Adrenal gland (tissue), 19 donors: ENCODE measurements at places on chromosomes 4 and X. TPM values are rescaled to one million over a fixed set of nuclear protein-coding genes. Genes with fewer than 3 reads are reported as not detected.

DNA sequence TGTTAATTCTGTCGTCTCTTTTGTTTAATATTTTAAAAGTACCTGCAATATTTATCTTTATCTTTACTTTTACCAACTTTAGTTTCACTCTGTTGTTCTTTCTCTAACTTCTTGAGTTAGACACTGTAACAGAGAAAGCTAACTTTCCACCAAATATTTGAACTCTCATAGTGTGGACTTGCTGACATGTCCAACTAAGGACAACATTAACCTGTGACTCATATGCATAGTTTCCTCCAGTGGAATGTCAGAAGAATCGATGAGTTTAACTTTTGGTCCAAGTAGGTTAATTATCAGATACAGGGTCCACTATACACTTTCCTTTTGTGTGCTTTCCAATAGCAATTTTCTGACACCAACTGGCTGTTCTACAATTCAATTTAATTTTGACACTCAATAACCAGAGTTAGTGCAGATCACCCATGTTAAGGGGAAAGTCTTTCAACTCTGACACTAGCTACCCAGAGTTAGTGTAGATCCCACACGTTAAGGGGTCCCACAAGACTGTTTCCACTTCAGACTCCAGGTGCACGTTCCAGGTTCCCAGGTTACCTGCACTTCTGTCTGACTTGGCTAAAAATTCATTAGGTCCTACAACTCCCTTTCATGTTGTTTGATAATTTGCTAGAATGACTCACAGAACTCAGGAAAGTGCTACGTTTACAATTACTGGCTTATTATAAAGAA is 559.0 kb upstream of the AMOT start:
- no peak overlapping the region for H3K4me3 ChIP-seq
- no peaks in the 10 kb centered on the region for H3K36me3 ChIP-seq
- H3K27ac ChIP-seq, result no peak overlapping the region
- H3K27me3 ChIP-seq, result no peaks in the 10 kb centered on the region
- H3K4me1 ChIP-seq, result no peaks in the 10 kb centered on the region

- H3K27me3 ChIP-seq, result no peaks in the 10 kb centered on the region
- no peaks in the 10 kb centered on the region for H3K36me3 ChIP-seq
- no peak overlapping the region for H3K27ac ChIP-seq
- H3K4me3 ChIP-seq, result no peak overlapping the region
Observed at GRCh38 chr4:68693325-68694075, 23.0 kb upstream of the UGT2B15 start.

- peaks cover 43% of the 10 kb centered on the region for H3K4me1 ChIP-seq
- H3K4me3 ChIP-seq, result no peak overlapping the region
- H3K27me3 ChIP-seq, result no peaks in the 10 kb centered on the region
- no peak overlapping the region for H3K27ac ChIP-seq
- H3K36me3 ChIP-seq, result no peaks in the 10 kb centered on the region
- no peak for DNase-seq
Observed at GRCh38 chr4:76980261-76980660, 30.7 kb downstream of the SEPTIN11 start.

- H3K4me3 ChIP-seq, result no peak within 1 kb of the TSS
- DNase-seq, result no peak
- no peaks in the 10 kb centered on the region for H3K36me3 ChIP-seq
- no peaks in the 10 kb centered on the region for H3K27me3 ChIP-seq
- peaks cover 3% of the 10 kb centered on the region for H3K4me1 ChIP-seq
Observed at GRCh38 chr4:119135721-119136121, at the start of gene MYOZ2. Gene MYOZ2 (plus strand): TSS chr4:119135832. CDS start chr4:119136526, 694 bp downstream.

- no peaks in the 10 kb centered on the region for H3K27me3 ChIP-seq
- no peaks in the 10 kb centered on the region for H3K36me3 ChIP-seq
- no peak overlapping the region for H3K27ac ChIP-seq
- no peak overlapping the region for H3K4me3 ChIP-seq
Observed at GRCh38 chr4:187321711-187322110, 598.1 kb upstream of the FAT1 start.

GRCh38 chr4:176256921-176257320 is 12.1 kb downstream of the ASB5 start:
- H3K27ac ChIP-seq, result no peak overlapping the region
- H3K27me3 ChIP-seq, result no peaks in the 10 kb centered on the region
- H3K4me3 ChIP-seq, result no peak overlapping the region
- no peaks in the 10 kb centered on the region for H3K36me3 ChIP-seq
- no peak for DNase-seq
- H3K4me1 ChIP-seq, result no peaks in the 10 kb centered on the region

DNA sequence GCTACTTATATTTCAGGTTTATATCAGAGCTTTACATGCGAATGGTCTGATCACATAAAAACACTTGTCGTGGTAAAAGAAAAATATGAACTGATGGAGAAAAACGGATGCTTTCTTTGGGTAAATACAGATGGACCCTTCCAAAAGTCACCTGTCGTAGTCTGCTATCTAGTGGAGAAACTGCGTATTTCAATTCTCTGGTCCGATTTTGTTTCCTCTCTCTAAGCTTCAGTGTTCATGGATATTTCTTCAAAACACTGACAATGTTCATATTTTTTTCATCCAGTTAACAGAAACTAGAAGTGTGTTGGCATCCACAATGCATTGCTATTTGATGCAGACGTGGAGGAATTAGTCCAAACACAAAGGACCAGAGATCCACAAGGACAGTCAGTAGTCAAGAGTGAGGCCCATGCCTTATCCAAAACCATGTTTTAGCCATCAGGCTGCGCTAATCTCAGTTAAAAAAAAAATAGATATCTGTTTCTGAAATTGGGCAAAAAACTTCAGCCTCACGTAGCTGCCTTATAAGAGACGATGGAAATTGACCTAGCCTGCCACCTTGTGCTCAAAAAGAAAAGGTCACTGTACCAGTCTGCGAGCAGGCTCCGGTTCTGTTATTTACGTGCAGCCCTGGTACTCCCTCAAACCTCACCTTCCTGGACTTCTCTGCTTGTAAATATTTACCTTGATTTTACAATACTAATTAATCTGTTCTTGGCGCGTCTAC is 16.0 kb downstream of the MEPE start:
- H3K4me3 ChIP-seq, result no peak overlapping the region
- peak; percentile 45 for DNase-seq
- H3K27me3 ChIP-seq, result no peaks in the 10 kb centered on the region
- no peak overlapping the region for H3K27ac ChIP-seq

DNA sequence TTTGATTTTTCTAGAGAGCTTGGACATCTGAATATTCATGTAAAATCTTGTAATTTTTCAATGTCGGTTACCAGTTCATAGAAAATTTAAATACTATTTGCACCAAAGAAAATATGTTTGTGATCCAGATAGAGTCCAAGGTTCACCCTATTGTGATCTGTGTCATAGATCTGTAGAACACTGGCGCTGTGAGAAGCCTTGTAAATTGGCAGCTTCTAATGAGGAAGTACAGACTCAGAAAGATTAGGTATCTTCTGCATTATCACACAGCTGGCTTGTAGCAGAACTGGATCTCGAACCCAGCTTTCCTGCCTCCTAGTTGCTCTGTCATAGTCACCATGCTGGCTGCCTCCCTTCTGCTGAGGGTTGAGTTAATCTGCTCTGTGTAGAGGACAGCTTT is 106.5 kb upstream of the PAK3 start:
- H3K36me3 ChIP-seq, result no peaks in the 10 kb centered on the region
- DNase-seq, result no peak
- H3K27ac ChIP-seq, result no peak overlapping the region
- no peak overlapping the region for H3K4me3 ChIP-seq

DNA sequence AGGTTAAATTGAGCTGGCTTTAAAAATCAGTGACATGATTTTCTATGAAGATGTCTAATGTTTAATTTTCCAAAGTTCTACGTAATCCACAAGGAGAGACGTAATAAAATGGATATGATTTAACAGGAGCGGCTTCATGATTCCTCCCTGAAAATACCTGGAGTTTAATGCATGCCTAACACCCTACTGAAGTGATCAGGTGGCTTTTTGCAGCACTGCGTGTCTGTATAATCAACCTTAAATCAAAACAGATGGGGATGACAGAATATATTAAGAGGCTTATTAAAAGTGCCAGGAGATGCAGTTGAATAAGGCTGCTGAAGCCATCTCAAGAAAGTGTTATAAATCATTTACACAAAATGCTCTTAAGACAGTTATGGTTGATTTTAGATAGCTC is 112.4 kb upstream of the TLR3 start:
- no peak overlapping the region for H3K4me3 ChIP-seq
- no peaks in the 10 kb centered on the region for H3K36me3 ChIP-seq
- no peak for DNase-seq
- no peaks in the 10 kb centered on the region for H3K27me3 ChIP-seq

GRCh38 chr4:125325733-125326132 is 11.0 kb downstream of the FAT4 start:
- no peak overlapping the region for H3K27ac ChIP-seq
- no peak overlapping the region for H3K4me3 ChIP-seq
- no peaks in the 10 kb centered on the region for H3K27me3 ChIP-seq
- H3K36me3 ChIP-seq, result no peaks in the 10 kb centered on the region
- peaks cover 17% of the 10 kb centered on the region for H3K4me1 ChIP-seq

- DNase-seq, result no peak
- no peak overlapping the region for H3K4me3 ChIP-seq
- no peaks in the 10 kb centered on the region for H3K36me3 ChIP-seq
Observed at GRCh38 chr4:163474027-163474426, 473 bp upstream of the TKTL2 start.

DNA sequence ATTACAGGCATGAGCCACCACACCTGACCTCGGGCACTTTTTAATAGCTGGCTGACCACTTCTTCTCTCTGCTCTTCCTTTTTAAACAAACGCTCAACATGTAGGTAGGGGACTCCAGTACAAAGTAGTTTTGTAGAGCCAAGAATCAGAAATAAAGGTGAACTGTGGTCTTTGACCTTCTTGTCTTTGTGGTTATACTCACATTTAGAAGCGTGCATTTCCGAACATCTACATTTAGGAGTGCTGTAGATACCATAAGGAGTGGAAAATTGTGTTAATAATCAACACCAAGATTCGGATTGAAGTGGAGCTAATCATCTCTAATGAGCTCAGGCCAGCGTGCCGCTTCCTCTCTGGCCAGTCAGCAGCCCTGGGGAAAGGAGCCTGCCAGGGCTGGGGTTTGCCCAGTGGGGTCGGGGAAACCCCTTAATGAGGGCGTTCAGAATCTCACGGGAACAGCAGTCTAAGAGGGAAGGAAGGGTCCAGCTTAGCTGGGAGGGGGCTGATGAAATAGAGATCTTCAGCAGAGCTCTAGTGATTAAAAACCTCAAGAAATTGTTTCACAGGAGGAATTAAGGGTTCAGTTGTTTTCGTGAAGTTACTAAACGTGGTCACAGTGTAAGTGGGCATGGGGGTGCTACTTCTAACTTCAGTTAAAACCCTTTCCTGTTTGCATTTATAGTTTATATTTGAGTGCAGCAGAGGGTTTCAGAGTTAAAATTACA is 81.2 kb downstream of the GAB1 start:
- no peak overlapping the region for H3K4me3 ChIP-seq
- no peaks in the 10 kb centered on the region for H3K36me3 ChIP-seq
- no peaks in the 10 kb centered on the region for H3K27me3 ChIP-seq
- no peak overlapping the region for H3K27ac ChIP-seq

- H3K36me3 ChIP-seq, result no peaks in the 10 kb centered on the region
- H3K27ac ChIP-seq, result no peak overlapping the region
- no peak for DNase-seq
- no peaks in the 10 kb centered on the region for H3K4me1 ChIP-seq
- H3K27me3 ChIP-seq, result peaks cover 10% of the 10 kb centered on the region
Observed at GRCh38 chrX:108165383-108166111, 74.0 kb downstream of the ATG4A start.

DNA sequence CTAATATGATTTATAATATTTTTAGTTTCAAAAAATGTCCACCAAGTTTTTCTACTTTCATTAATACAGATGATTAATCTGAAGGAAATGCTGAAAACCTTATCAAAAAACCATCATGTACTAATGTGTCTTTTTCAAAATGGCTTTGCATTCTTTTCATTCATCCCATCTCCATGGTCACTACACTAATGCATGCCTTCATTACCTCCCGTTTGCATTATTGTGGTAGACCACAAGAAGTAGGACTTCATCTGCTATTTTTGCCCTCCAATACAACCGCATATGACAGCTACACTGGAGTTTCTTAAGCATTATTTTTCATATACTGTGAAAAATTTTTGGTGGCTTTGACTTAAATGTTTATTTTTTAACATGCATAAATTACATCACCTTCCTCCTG is 37.9 kb upstream of the FSTL5 start:
- H3K27me3 ChIP-seq, result no peaks in the 10 kb centered on the region
- H3K4me1 ChIP-seq, result no peaks in the 10 kb centered on the region
- no peak overlapping the region for H3K27ac ChIP-seq
- H3K36me3 ChIP-seq, result no peaks in the 10 kb centered on the region

DNA sequence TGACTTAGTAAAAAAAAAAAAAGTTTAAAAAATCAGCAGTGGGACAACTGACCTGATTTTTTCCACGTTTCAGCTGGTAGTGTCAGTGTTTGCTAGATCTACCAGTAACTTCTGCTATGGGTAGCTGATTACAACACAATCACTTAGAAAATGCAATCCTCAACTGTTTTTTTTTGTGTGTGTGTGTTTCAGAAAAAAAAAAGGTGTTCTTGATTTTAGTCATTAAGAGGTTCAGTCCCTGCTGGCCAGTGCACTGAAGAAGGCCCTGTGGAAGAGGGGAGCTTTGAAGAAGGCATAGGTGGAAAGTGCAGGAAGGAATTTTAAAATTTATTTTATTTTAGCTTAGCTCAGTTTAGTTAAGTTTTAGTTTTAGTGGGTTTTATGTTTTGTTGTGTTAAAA is 46.9 kb downstream of the SH2D1A start:
- H3K27me3 ChIP-seq, result no peaks in the 10 kb centered on the region
- no peaks in the 10 kb centered on the region for H3K4me1 ChIP-seq

GRCh38 chr4:120673696-120674095 is 248.8 kb downstream of the PRDM5 start:
- no peaks in the 10 kb centered on the region for H3K27me3 ChIP-seq
- H3K4me3 ChIP-seq, result no peak overlapping the region
- DNase-seq, result no peak

- H3K27ac ChIP-seq, result no peak overlapping the region
- no peak for DNase-seq
- H3K4me3 ChIP-seq, result no peak overlapping the region
- no peaks in the 10 kb centered on the region for H3K4me1 ChIP-seq
- H3K36me3 ChIP-seq, result no peaks in the 10 kb centered on the region
Observed at GRCh38 chr4:11408233-11408967, 20.3 kb downstream of the HS3ST1 start.

The MAGIX gene
- 16.2 TPM for total RNA-seq

The EDNRA gene
- total RNA-seq, result 9.7 TPM

The FGG gene
- total RNA-seq, result 71.2 TPM

The GLRA2 gene
- not detected for total RNA-seq

The SLIT2 gene
- 49.4 TPM for total RNA-seq

The BEX3 gene
- 523 TPM for total RNA-seq

The SPANXN3 gene
- not detected for total RNA-seq

The SH3D19 gene
- total RNA-seq, result 117 TPM

The DAPP1 gene
- 1.8 TPM for total RNA-seq

The SMARCA1 gene
- total RNA-seq, result 128 TPM

The MAGEB10 gene
- not detected for total RNA-seq
